ENCODE measurements at places on chromosomes 1 and 21.

- DNase-seq: peak; percentile 25
Observed at GRCh38 chr1:30379684-30380624, 343.4 kb downstream of the MATN1 start.

DNA sequence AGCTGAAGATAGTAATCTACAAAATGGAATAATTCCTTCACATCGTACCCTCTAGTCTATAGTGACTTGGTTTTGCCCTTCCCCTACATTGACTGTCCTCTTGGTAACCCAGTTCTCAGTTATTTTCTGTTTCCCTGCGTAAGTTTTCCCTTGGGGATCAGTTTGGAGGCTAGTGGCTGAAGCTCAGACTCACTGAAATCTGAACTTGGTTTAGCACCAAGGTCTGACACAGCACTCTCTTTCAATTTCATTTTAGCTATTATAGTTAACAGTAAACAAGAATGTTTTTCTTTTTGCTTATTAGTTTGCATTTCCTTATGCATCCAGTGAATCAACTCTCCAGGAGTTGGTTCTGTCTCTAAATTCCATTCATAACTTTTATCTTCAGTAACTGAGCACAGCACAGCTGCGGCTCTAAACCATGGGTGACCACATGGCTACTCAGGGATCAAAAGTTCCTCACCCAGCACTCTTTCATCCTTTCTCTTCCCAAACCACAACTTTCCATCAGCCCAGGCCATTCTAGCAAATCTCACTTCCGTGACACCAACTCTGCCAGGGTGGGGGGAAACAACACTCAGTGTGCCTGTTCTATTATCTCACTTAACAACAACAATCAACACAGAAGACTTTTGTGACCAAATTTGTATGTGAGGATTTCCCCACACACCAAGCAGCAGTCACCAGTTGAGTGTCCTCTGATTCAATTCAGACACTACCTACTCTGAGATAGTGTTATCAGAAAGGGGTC is 17.6 kb upstream of the IFI6 start:
- no peak for DNase-seq

GRCh38 chr1:20227704-20228103 is 41.4 kb upstream of the PLA2G2C start:
- DNase-seq: no peak

DNA sequence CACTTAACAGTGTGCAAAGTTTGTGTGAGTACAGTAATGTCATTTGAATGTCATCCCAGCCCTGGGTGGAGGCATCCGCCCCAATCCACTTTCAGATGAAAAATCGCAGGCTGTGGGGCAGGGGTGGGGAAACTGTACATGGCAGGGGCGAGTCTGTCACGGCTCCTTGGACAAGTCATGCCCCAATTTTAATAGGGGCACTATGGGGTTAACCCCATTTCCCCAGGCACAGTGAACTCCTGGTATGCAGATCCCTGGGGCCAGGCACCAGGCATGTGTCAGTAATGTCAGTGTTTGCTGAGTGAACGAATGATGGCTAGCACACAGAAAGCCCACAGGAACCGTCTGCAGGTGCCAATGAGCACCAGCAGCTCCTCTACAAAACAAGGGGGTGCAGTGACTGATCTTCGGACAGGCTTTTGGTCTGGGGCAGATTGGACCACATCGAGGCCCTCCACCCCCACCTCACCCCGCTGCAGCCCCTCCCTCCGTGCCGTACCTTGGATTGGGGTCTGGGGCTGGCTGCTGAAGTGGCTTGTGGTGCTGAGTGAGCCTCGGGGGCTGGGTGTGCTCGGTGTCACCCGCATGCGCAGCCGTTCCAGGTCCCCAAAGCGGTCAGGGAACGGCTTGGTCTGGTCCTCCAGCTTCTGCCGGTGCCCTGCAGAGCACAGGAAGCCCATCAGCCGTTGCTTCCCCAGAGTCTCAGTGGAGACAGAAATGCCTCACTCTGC is 23.2 kb downstream of the RUNX3 start:
- DNase-seq: no peak

GRCh38 chr1:223329664-223330415 is 34.1 kb downstream of the SUSD4 start:
- DNase-seq: no peak

- DNase-seq: no peak
Observed at GRCh38 chr1:101051688-101052638, 26.4 kb upstream of the DPH5 start.

- no peak for DNase-seq
Observed at GRCh38 chr1:212255705-212256307, 29.4 kb upstream of the PPP2R5A start.

Data from occipital lobe (tissue), 3 donors.